ENCODE measurements at places on chromosomes 3 and 15.

GRCh38 chr15:25734680-25735355 lies 128.3 kb downstream of the ATP10A start:
- DNase-seq, result no peak

- DNase-seq, result no peak
Measured at GRCh38 chr3:64627471-64628321, 60.1 kb downstream of the ADAMTS9 start.

GRCh38 chr3:106783231-106783630 lies 594.0 kb upstream of the CCDC54 start:
- DNase-seq, result no peak

- no peak for DNase-seq
Measured at GRCh38 chr3:11552289-11553264, 91.1 kb downstream of the VGLL4 start.

DNA sequence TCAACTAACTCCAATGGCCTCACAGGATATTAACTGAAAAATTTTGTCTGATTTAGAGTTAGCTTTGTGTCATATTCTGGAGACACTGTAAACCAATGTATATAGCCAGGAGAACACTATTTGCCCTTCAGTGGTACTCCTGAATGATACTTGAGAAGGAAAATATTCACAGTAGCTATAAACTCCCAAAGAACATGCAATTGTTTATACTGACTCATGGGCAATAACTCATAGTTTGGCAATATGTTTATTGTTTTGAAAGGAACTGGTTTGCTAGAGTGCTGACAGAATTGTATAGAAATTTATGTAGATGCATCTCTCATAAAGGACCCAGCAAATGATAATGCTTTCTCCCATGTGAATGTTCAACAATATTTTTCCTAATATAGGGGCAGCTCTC lies 537.6 kb downstream of the PLOD2 start:
- DNase-seq, result no peak

DNA sequence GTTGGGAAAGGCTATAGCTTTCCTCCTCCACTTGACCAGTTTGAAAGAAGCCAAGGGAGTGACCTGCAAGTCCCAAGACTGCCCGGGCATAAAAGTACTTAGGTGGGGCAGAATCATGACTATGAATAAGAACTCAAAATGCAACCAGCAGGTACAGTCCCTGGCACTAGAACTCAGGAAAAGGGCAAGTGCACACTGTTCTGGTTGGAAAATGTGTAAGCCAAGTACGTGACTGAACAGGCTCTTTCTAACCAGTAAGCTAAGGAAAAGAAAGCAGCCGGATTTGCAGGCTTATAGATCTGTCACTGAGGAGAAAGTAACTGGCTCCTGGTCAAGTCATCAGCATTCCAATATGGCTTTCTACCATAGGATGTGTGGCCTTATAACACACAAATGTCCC lies 101.2 kb upstream of the SLC4A7 start:
- DNase-seq, result no peak

DNA sequence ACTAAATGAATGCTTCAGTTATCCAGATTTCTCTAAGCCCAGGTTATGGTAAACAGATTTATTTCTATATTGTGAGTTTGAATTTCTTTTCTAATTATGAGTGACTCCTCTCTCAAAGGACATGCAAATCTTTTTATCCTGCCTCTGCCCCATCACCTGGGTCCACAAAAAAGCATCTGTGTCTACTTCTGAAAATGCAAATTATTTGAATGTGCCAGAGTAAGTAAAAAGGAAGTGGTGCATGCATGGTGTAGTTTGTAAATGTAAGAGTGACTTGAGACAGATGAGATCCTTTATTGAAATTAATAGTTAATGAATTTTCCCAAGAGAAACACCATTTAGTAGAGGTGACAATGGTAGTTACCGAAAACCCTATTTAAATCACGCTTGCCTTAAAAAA lies 26.9 kb downstream of the MCTP2 start:
- DNase-seq, result no peak

DNA sequence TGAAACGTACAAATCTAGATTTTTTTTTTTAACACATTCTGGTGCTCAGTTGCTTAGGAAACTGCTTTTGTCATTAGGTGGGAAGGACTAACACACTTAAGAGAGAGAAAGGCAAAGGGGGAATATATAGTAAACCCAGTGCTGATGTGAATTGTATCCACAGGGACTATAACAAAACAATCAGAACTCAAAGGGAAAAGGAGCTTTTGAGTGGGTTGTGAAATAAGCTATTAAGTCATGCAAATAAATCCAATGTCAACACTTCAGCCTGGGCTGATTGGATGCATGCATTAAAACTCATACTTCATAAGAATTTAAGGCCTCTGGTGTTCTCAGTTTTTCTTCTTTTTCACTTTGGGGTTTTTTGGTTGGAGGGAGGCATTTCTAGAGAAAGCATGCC lies 628.9 kb downstream of the FHIT start:
- no peak for DNase-seq

- no peak for DNase-seq
Measured at GRCh38 chr15:35698966-35699575, 153.1 kb upstream of the DPH6 start.

DNA sequence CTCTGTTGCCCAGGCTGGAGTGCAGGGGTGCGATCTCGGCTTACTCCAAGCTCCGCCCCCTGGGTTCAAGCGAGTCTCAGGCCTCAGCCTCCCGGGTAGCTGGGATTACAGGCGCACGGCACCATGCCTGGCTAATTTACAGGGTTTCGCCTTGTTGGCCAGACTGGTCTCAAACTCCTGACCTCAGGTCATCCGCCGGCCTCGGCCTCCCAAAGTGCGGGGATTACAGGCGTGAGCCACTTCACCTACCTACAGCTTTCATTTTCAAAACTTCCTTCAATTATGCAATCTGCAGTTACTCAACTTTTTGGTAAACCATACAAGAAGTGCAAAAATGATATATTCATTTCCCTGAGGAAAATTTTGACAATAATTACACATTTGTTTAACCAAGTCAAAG lies 14.0 kb downstream of the NANOGP8 start:
- no peak for DNase-seq

GRCh38 chr15:43903864-43904290 lies 77.1 kb downstream of the WDR76 start:
- peak; percentile 8 for DNase-seq

GRCh38 chr3:168063122-168063521 lies 32.6 kb downstream of the GOLIM4 start:
- no peak for DNase-seq

DNA sequence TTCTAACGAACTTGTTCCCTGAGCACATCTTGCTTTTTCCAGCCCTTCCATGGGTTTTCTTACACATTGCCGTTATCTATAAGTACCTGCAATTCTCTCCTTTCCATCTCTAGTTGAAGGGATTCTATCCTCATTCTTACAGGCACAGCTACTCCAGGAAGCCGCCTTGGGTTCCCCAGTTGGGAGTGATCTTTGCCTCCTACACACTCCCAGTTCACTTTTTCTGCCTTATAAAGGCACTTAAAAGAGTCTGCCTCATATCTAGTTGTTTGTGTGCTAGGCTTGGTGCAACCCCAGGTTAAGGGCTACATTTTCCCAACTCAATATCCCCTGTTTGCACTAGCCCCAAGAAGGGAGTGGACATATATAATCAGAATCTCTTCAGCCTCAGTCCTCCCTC lies 44.0 kb upstream of the IREB2 start:
- no peak for DNase-seq

- no peak for DNase-seq
Measured at GRCh38 chr3:172181932-172182586, 142.7 kb downstream of the FNDC3B start.

DNA sequence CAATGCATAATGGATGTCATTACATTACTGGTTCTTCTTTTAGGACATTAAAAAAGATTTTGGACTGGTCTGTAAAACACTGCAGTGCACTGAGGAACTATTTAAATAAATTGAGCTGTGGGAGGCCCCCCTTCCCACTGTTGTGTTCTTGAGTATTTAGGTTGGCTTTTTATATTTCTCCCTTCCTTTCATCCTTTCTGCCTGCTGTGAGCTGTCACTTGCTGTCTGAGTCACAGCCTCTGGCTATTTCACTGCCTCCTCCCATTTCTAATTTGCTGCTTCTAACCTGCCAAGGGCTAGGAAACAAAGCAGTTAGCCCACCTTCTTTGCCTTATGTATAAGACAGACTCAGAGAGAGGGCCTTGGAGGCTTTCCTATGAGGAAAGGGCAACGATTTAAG lies 89.0 kb upstream of the FNDC3B start:
- DNase-seq, result no peak

GRCh38 chr3:141830508-141830907 lies 45.9 kb upstream of the ATP1B3 start:
- DNase-seq, result no peak

DNA sequence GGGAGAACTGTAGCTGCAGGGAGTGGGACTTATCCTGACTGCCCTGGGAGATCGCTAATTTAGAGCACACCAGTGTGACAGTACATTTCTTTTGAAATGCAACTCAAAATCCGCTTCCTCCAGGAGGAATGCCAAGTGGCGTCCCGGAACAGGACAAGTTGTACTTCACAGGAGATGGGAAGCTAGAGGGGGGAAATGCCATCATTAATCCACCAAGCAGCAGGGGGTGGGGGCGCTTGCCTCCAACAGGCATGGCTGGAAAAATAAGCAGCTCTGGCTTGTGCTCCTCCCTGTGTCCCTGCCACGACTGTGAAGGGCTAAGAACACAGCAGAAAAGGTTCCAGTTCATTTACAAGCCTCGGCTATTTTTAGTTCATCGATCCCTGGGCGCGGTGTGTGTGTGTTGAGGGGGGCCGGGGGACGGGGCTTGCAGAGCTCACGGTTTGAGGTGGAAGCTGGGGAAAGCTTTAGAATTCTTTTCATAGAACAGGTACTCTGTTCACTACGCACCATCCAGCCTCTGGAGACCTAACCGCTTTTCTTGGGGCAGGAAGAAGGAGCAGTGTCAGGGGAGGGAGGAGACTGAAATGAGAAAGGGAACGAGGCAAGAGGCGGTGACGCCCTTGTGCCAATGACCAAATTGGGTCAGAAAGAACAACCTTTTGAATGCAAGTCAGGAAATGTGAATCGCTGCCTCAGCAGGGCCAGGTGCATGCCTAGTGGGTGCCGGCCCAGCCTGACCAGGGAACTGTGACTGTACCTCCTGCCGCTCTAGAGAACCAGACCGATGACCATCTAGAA lies 51.8 kb upstream of the DGKG start:
- DNase-seq, result no peak

DNA sequence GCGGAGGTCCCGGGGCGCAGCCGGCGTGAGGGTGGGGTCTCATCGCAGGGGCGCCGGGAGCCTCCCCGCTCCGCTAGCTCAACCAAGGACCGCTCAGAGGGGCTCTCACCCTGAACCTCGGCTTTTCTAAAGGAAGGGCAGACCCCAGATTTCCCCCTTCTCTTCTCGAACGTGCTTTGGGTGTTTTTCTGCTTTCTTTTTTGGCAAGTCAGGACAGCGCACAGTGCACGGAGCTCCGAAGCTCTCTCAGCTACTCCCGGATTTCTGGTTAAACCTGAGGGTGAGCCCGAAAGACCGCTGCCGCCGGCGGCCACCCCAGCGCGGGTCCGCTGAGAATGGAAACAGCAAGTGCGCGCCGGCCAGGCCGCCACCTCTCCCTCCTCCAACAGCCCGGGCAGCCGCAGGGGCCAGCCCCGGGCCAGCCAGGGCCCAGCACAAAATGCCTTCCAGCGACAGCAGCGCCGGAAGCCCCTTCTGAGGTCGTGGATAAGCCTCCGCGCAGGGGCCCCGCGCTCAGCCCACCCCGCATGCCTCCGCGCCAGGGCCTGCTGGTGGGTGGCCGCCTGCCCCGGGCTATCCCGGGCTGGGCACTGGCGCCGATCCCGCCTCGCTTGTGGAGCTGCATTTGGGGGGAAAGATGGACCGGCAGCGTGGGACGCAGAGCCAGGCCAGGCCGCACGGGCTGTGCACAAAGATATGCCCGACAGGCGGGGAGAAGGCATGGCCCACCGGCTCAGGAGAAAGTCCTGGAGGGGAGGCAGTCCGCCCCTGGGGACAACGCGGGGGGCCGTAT lies 8.2 kb upstream of the OCA2 start:
- no peak for DNase-seq

DNA sequence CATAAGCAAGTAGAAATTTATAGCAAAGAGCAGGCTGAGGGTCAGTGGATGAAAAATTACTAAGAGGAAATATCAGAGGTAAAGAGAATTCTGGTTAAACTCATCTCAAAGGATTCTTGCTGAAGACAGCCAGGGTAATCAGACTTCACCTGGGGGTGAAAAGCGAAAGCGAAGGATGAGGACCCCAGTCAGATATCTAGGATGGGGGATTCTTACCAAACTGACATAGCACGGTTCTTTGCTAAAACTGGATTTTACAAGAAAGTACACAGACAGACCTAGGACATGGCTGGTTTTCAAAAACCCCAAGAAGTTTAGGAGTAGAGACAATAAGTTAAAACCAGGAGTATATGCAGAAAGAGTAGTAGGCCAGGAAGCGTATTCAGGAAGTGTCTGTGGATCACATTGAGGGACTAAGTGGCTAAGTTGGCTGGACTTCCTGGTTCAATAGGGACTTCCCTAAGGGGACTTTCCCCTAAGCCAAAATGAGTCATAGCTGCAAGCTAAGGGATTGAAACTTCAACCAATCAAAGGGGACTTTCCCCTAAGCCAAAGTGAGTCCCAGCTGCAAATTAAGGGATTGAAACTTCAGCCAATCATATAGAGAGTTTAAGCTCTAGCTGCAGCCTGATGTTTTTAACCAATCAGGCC lies 2.4 kb upstream of the CFAP91 start:
- no peak for DNase-seq

DNA sequence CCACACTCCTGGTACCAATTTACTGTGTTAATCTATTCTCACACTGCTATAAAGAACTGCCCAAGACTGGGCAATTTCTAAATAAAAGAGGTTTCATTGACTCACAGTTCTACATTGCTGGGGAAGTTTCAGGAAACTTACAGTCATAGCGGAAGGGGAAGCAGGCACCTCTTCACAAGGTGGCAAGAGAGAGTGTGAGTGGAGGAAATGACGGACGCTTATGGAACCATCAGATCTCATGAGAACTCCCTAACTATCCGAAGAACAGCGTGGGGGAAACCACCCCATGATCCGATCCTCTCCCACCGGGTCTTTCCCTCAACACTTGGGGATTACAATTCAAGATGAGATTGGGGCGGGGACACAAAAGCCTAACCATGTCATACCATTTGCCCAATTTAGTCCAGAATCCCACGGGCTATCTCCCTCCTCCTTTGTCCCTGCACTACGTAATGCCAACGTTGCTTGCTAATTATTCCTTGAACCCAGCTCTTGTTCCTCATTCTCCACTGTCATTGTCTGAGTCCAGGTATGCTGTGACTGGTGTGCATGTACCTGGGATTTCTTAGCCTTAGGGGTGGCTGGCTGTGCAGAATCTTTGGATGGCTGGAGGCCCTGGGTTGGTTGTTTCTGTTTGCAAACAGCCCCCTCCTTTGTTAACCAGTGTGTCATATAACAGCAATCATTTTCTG lies 3.4 kb downstream of the PIGZ start:
- DNase-seq, result no peak

- DNase-seq, result no peak
Measured at GRCh38 chr3:184953401-184953800, 141.4 kb downstream of the VPS8 start.
